Kidney (tissue), 22 donors: ENCODE measurements at places on chromosomes 7 and 10.

DNA sequence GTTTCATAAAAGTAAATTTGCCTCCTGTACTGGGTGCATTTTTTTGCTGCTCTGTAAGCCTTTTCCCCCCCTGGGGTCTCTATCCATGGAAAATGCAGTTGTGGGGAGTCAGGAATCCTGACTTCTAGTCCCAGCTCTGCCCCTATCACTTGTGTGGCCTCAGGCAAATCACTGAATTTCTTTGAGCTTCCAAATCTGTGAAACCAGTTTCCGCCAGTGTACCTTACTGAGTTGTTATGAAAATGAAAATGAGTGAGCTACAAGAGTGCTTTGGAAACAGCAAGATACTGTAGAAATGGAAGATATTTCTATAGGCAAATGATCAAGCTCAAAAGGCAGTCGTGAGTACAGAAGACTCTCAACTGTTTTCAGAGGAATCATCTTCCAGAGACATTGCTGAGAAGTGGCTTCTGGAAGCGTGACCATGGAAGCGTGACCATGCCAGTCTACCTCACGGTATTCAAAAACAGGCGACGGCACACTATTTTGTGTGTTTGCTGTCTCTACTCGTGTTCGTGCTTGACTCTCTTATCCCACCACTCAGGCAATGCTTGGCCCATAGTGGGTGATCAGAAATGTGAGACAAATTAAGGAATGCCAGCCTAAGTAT is 107.4 kb downstream of the ATXN7L1 start:
- no peak for DNase-seq

GRCh38 chr10:84879991-84880390 is 551.6 kb downstream of the CCSER2 start:
- no peak for DNase-seq

GRCh38 chr7:141500608-141501007 is 50.6 kb upstream of the AGK start:
- DNase-seq = no peak

DNA sequence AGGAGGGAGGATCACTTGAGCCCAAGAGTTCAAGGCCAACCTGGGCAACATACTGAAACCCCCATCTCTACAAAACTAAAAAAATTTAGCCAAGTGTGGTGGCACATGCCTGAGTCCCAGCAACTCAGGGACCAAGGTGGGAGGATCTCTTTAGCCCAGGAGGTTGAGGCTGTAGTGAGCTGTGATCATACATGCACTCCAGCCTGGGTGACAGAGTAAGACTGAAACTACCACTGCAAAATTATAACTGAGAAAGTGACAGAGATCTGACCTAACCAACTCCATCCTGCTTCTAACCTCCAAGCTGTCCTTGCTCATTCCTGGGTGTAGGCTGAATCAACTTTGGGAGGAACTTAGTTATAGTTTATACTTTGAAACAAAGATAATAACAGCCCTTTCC is 59.4 kb downstream of the HTR7 start:
- DNase-seq = no peak

- DNase-seq = no peak
These were observed 133.2 kb downstream of the PARD3 start for GRCh38 chr10:34681933-34682332.

DNA sequence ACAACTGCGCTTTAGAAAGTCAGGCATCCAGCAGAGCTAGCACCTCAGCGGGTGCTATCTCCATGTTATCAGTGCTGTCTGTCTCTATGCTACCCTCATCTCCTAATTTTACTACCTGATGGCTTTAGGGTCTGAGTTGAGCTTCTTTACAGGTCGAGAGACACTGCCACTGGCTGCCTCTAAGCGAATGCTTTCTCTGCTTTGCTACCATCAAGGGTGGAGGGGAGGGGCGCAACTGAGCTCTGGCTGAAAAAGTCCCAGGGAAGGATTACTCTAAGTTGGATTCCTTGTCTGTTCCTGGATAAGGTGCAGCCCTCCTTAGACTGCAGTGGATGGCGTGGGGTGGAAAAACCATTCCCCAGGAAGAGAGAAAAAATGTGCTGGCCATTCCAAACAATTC is 105.7 kb downstream of the CDK14 start:
- DNase-seq = no peak

DNA sequence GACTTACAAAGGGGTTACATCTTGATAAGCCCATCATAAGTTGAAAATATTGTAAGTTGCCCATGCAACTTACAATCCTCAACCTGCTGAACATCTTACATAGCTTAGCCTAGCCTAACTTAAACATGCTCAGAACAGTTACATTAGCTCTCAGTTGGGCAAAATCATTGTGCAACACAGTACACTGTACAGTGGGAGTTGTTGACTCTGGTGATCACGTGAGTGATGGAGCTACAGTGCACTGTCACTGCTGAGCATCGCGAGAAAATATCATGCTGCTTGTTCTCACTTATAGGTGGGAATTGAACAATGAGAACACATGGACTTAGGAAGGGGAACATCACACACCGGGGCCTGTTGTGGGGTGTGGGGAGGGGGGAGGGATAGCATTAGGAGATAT is 214.9 kb upstream of the ZMIZ1 start:
- DNase-seq = no peak

GRCh38 chr10:132614431-132615340 is 77.1 kb downstream of the INPP5A start:
- no peak for DNase-seq

- DNase-seq = no peak
These were observed 89.8 kb upstream of the LRRTM3 start for GRCh38 chr10:66836057-66836456.

- no peak for DNase-seq
These were observed 823 bp downstream of the COPG2 start for GRCh38 chr7:130667593-130668257.

DNA sequence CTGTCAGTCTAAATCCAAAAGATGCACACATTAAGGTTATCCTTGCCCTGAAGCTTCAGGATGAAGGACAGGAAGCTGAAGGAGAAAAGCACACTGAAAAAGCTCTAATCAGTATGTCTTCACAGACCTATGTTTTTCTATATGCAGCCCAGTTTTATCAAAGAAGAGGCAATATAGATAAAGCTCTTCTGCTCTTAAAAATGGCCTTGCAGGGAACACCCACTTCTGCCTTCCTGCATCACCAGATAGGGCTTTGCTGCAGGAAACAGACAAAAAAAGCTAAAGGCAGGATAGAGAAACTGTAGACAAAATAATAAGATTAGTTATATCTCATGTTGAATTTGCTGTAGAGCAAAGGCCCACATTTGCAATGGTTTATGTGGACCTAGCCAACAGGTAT is 14.9 kb upstream of the IFIT1B start:
- DNase-seq = no peak

DNA sequence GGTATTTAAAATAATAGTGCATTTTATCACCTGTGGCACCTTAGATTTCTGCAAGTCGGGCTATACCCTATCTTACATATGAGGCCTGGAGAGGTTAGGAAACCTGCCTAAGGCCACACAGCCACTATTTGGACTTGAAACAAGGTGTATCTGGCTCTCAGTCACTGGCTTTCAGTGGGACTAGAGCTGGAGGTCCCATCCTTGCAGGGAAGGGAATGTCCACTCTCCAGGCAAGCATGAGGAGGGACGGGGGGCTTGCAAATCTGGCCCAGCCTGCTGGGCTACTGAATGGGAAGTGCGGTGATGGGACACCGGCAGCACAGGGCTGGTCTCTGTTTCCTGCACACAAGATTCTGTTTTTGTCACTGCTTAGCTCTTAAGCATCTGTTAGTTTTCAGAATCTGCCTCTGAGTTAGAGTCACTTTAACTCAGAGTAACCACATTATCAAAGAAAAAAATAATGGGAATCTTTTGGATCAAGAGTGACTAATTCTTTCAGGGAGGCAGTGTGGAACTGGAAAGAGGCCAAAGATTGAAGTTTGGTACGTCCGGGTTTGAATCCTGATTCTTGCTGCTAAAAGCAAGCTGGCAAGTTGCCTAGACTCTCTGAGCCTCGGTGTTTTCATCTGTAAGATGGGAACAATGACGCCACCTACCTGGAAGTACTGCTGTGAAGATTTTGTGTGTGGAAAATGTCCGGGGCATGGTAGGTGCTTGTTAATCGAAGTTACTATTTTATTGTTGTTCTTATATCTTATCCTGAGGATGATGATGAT is 33.8 kb upstream of the HABP2 start:
- no peak for DNase-seq

DNA sequence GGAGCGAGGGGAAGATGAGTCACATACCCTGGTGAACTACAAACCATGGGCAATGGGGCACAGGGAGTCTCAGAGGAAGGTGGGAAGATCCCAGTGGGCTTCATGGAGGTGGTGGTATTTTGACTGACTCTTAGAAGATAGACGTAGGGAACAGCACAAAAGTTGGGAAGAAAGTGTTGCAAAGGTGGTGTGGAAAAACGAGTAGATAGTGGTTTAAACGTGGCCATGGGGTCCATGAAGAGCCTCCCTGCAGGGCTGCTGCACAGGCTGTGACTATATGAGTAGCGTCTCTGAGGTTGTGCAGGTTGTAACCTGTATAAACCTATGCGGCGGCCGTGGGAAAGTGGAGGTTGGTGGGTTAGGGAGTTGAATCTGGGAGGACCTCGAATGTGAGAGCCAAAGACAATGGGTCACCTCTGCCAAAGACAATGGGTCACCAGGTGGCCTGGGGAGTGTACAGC is 13.8 kb downstream of the LZTS2 start:
- no peak for DNase-seq

DNA sequence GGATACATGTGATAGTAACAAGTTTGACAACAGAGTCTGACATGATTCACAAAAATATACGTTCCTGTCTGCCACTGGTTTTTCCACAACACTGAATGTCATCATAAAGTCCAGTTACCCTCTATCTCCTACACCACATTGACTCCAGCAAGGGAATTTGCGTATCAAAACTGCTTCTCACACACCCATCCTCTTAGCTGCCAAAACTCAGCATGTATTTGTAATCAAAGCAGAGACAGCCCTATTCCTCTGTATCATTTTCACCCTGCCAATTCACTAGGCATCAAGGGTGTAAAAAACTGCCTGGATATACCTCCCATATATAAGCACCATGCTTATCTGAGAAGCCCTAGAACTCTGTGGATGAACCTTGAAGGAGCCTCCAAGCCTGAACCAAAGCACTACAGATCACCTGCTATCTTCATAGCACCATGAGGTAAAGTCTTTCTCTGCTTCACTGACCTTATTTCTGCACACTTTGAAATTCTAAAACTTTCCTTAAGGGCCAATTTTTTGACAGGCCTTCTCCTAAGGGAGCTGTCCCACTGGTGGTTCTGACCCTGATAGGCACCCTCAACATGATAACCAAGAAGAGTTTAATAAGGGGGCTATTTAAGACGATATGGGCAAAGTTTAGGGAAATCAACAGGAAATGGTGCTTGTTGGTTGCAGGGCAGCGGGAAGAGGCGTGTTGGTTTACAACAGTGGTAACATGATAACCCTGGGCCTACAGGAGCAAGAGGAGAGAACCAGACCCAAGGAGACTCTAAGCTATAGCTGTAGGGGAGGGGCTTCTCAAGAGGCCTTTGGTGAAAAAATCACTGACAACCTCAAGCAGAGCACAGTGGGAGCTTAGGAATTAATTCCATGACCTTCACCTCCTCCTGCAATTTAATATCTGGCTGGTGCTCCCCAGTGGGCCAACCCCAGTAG is at the start of gene IFIT1B:
Gene IFIT1B (plus strand): TSS at position 352 of the 933 bp plus-strand sequence. CDS start 80 bp downstream, at position 432.
- no peak for DNase-seq

DNA sequence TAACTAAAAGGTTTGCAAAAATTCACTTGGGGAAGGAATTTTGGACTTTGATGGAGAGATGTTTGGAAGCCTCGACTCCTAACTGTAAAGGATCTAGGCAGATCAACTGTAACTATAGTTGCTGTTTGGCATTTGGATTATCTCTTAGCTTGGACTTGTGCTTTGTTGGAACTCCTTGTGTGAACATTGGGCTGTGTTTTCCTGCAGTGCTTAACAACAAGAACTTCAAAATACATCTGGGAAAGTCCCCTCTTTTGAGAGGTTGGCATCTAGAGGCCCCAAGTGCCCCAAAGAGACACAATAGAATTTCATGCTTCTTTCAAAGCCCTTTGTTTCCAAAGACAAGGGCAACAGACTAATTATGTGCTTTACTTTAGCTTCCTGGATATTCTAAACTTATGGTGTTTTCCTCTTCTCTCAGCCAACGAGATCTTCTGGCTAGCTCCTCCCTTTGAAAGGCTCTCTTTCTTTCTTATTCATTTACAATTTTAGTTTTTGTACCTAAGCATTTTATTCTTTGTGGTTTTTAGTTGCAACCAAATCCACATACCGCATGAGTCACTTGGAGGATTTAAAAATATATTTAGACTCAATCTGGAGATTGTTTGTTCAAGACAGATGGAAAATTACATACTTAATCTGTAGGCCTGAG is 11.6 kb downstream of the ABCA13 start:
- no peak for DNase-seq

GRCh38 chr10:33204031-33204430 is 130.4 kb downstream of the NRP1 start:
- DNase-seq = no peak

GRCh38 chr7:116449950-116450349 is 49.6 kb upstream of the CAV2 start:
- DNase-seq = no peak

DNA sequence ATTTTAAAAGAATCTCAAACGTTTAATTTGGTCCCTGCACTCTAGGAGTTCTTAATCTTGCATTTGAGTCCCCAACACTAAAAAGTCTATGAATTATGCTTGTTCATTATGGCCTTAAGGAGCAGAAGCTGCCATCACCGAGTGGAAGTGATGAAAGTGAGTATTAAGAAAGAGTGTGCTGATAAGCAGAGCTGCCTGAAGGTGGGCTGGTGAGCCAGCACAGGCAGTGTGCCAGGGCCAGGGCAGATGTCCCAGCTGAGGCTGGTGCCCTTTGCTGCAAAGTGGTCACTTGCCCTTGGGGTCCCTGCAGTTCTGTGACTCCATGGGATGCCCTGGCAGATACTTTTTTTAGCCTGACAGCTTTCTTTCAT is 72.9 kb upstream of the LOXL4 start:
- DNase-seq = no peak

- no peak for DNase-seq
These were observed 19.3 kb downstream of the VIPR2 start for GRCh38 chr7:159125104-159125954.

DNA sequence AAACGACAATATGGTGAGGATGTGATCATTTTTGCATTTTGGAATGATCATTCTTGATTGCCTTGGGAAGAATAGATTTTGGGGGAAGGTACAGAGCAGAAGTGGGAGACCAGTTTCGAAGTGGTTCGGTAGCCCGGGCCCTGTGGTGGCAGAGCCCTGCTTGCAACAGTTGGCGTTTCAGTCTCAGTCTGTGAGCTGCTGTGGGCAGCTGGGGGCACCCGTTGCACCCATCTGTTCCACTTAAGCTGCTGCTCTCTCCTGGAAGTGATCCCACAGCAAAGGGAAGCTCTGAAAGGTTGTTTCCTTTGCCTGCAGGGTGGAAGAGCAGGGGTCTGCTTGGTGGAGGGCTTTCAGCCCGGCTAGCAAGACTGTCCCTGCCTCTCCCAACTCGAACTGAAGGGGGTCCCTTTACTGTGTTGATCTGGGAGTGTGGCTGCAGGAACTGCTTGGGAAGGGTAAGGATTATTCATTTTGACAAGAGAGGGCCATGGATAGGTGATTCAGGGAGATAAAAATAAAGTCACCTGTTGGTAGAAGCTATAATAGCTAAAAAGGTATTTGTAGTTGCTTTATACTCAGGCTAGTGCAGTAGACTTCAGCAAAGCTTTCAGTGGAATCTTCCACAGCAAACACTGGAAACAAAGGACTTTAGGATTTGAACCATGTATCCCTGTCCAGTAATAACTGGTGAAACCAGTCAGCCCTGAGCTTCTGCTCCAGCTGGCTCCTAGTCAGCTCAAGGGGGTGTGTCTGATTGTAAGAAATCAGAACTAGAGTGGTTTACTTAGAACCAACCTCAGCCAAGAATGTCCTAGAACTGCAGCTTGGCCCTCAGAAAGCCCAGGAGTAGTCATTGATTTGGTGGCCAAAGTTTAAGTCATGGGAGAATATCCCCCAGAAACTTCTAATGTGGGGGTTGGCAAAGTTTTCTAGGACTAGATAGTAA is 53.1 kb upstream of the PDCD4 start:
- DNase-seq = no peak
